ENCODE measurements at places on chromosomes 2 and 18. TPM values are rescaled to one million over a fixed set of nuclear protein-coding genes. Genes with fewer than 3 reads are reported as not detected.

DNA sequence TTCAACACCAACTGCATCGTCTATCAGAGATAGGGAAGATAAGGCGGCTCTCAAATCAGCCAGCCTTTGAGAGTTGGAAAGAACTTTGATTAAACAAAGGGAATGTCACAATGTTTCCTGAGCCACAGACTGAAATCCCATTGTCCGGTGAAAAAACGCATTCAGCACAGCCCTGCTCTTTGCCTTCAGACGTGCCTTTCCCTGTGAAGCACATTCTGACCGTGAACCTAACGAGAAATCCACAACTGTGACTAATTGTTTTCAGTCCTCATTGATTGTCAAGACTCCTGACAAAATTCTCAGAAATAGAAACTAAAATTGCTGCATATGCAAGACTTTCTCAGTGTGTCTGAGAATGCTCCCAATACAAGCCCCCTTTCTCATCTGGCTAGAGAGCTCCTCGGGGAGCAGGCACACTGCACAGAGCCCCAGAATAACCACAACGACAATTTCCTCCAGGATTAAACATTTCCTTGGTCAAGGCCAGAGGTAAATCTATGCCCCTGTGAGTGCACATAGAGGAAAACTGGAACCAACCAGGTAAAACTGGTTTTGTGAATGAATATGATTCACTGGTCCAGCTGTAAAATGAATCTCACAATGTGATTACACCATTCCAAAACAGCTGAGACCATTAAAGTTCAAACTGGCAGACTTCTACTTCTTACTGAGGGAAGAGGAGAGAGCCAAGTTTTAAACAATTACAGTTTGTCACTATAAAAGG is 561.9 kb upstream of the ID2 start:
- DNase-seq, result no peak

GRCh38 chr2:10039658-10040410 is 3.5 kb upstream of the KLF11 start:
- DNase-seq, result no peak

GRCh38 chr18:67517444-67517765 is 885 bp upstream of the DSEL start:
- no peak for DNase-seq

SERPINB12 gene
- not detected for polyA plus RNA-seq

GRCh38 chr2:241851325-241852115 is 7.2 kb downstream of the PDCD1 start:
- DNase-seq, result no peak

DNA sequence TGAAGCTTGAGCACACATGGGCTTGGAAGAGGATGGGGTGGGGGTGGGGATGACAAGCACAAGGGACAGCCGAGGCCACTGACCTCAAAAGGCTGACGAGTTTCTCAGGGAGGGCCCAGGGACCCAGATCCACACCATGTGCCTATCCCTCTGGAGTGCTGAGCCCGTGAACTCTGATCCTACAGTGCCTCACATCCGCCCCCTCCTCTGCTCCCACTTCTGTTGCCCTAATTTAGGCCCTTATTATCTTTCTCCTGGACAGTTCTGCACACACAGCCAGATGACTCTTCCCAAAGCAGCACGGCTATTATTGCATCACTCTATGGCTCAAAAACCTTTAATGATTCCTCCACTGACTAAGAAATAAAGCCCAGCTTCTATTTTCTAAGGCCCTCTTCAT is 24.8 kb downstream of the CYRIA start:
- no peak for DNase-seq

All from naive thymus-derived CD4-positive, alpha-beta T cell (primary cell).